ENCODE measurements at places on chromosomes 13 and 19. TPM values are rescaled to one million over a fixed set of nuclear protein-coding genes. Genes with fewer than 3 reads are reported as not detected.
A peak's percentile ranks its signal among the peaks of the same experiment; 100 is the strongest.

DNA sequence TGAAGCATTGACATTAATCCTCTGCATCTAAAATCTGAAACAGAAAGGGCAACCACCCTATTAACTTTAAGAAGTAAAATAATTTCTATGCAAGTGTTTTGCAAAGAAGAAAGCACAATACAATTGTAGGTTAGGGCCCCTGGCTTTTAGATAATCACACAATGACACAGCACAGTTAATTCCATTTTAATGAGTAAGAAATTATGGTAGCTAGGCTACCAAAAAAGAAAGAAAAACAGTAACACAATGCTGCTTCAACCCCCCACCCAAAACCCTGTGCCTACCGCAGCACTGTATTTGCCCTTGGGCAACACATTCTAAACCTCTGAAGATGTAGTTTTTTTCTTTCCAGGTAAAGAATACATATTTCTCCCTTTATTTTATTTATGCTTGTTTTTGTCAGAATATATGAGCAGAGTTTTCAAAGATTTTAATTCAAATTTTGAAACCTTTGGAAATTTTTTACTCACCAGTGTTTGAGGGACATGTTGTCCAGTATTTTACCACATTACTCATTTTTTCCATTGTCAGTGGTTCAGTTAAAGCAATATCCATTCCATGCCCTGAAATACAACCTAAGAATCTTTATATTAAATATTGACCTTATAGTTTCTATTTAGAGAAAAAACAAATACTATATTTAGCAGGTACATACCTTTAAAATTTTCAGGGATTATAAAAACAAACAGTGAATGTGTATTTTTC is 21.1 kb downstream of the SOHLH2 start:
- no peak for DNase-seq
- H3K36me3 ChIP-seq: no peaks in the 10 kb centered on the region
- no peak overlapping the region for H3K27ac ChIP-seq
- H3K27me3 ChIP-seq: no peaks in the 10 kb centered on the region
- H3K4me3 ChIP-seq: no peak overlapping the region

- no peak overlapping the region for H3K4me3 ChIP-seq
- no peaks in the 10 kb centered on the region for H3K4me1 ChIP-seq
- DNase-seq: no peak
- H3K27me3 ChIP-seq: no peaks in the 10 kb centered on the region
- no peak overlapping the region for H3K27ac ChIP-seq
Observed at GRCh38 chr13:73368608-73369007, 309.8 kb downstream of the KLF5 start.

DNA sequence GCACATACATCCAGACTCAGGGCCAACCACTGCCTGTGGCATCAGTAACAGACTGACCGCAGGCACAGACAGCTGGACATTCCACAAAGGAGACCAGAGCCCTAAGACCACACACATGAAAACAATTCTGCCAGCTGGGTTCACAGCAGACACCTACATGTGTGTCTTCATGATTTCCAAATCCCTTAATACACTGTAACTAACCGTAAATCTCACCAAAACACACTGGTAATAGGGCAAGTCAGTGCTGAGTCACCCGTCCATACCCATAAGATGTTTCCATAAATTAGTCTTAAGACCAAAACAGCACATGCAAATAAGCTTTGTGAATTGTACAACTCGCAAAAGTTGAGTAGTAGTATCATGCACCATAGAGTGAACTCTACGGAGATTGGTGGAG is 65.4 kb downstream of the TUBGCP3 start:
- DNase-seq: no peak
- no peak overlapping the region for H3K27ac ChIP-seq
- no peaks in the 10 kb centered on the region for H3K4me1 ChIP-seq

GRCh38 chr13:110555601-110556223 is 5.8 kb downstream of the RAB20 start:
- H3K4me3 ChIP-seq: no peak overlapping the region
- DNase-seq: no peak
- peaks cover 20% of the 10 kb centered on the region for H3K4me1 ChIP-seq
- H3K36me3 ChIP-seq: no peaks in the 10 kb centered on the region

DNA sequence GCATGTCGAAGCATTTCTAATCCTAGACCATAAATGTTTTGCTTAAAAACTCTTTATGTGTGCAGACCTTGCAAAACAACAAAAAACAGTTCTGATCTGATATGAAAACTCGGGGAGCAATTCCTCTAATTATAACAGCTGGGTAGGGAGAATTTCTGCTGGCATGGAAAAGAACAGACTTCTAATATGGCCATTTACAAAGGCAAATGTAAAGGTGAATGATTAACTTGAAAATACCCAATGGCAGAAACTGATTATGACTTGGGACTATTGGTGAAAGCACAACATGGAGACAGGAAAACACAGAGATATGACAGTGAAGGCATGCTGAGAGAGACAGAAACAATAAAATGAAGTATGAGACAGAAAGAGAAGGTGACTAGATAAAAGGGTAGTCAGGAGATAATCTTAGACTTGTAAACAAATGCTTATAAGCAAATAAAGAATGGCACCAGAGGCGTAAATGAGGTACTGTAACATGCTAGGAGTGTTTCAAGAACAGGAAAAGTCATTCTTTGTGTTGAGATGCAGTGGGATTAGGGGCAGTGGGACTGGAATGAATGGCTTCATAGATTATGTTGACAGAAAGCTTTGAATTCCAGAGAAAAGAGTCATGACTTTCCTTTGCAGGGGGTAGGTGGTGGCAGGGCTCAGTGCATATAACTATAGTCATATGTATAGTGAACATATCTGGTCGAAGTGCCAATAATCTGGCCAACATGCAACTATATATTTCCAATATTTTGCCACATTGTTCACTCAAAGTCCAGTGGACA is 393.0 kb downstream of the ITGBL1 start:
- H3K27me3 ChIP-seq: no peaks in the 10 kb centered on the region
- H3K4me3 ChIP-seq: no peak overlapping the region
- no peaks in the 10 kb centered on the region for H3K4me1 ChIP-seq
- no peaks in the 10 kb centered on the region for H3K36me3 ChIP-seq

DNA sequence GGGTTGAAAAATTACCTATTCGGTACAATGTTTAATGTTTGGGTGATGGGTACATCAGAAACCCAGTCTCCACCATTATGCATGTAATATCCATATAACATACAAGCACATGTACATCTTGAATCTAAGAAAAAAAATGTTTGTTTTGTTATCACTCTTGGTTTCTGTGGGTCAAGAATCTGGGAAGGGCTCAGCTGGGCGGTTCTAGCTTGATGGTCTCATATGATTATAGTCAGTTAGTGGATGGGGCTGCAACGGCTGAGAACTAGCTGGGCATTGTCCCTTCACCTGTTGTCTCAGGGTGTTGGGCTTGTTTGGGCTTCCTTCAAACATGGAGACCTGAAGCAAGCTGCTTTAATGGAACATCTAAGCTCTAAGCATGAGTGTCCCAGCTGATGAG is 4.7 kb downstream of the ADGRE3 start:
- DNase-seq: no peak
- no peak overlapping the region for H3K4me3 ChIP-seq
- no peak overlapping the region for H3K27ac ChIP-seq
- H3K36me3 ChIP-seq: no peaks in the 10 kb centered on the region
- peaks cover 52% of the 10 kb centered on the region for H3K4me1 ChIP-seq

GRCh38 chr19:32870981-32871451 is 1.4 kb upstream of the SLC7A9 start:
- H3K27ac ChIP-seq: no peak overlapping the region
- H3K4me1 ChIP-seq: no peaks in the 10 kb centered on the region
- H3K36me3 ChIP-seq: no peaks in the 10 kb centered on the region
- no peaks in the 10 kb centered on the region for H3K27me3 ChIP-seq
- DNase-seq: no peak

DNA sequence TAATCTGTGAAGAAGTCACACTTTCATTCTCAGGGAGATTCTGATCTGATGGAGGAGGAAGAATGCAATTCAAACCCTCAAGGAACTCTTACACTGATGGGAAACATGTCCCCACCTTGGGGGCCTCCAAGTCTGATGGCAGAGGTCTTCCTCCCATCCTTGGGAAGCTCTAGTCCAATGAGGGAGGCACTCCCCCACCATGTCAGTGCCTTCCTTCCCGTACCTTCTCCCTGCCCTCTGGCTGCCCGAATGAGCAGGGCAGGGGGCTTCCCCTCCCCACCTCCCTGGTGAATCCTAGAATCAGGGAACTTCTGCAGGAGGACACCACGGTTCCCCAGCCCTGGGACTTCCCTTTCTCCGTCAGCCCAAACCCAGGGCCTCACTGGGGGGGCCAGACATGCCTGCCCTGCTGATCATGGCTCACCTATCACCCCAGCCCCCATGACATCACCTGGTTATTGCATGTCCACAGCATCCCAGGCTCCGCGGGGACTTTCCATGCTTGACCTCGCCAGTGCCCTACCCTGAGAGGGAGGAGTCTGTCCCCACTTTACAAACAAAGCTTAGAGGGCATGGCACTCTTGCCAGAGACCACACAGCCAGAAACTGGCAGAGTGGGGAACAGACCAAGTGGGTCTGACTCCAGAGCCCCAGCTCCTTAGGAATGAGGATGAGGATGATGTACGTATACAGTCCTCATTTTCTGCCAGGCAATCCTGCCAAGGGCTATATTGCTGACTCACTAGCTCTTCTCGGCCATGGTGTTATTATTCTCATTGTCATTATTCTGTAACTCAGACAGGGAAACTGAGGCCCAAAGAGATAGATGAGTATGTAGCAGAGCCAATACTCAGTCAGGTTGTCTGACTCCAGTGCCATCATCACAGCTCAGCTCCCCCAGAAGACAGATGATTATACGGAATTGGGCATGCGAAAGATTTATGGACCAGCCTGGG is 9.6 kb upstream of the BCL3 start:
- no peaks in the 10 kb centered on the region for H3K27me3 ChIP-seq
- no peak overlapping the region for H3K4me3 ChIP-seq
- no peak for DNase-seq
- H3K27ac ChIP-seq: no peak overlapping the region

- DNase-seq: no peak
- peak overlapping the region; percentile 5 for H3K27ac ChIP-seq
- peaks cover 16% of the 10 kb centered on the region for H3K4me1 ChIP-seq
- H3K4me3 ChIP-seq: peak overlapping the region; percentile 73
Observed at GRCh38 chr19:54792814-54793213, 10.6 kb upstream of the KIR2DL4 start.

DNA sequence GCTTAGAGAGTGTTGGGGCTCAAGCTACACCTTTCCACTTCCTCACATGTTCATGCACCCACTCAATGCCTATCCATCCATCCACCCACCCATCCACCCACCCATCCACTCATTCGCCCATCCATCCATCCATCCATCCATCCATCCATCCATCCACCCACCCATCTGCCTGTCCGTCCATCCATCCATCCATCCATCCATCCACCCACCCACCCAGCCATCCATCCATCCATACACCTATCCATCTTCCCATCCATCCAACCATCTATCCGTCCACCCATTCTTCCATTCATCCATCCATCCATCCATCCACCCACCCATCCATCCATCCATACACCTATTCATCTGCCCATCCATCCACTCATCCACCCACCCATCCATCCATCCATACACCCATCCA is 13.1 kb upstream of the HOMER3 start:
- no peaks in the 10 kb centered on the region for H3K4me1 ChIP-seq
- H3K4me3 ChIP-seq: no peak overlapping the region

DNA sequence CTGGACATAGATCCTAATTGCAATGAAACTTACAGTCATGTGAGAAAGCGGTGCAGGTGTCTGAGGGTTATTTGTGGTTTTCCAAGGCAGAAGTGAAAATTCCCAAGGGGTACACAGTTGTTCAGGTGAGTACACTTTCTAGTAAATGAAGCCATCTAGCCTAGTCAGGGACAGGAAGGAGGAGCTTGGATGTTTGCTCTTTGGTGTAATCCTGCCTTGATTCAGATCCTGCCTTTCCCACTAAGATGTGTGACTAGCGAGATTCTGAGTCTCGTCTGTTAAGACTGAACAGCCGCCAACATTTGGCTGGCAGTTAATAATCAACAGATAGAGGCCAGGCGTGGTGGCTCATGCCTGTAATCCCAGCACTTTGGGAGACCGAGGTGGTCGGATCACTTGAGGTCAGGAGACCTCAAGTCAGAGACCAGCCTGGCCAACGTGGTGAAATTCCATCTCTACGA is 2.5 kb downstream of the RPS9 start:
- H3K27me3 ChIP-seq: no peaks in the 10 kb centered on the region
- peaks cover 76% of the 10 kb centered on the region for H3K36me3 ChIP-seq
- peaks cover 82% of the 10 kb centered on the region for H3K4me1 ChIP-seq
- DNase-seq: no peak
- H3K4me3 ChIP-seq: peak overlapping the region; percentile 100
- H3K27ac ChIP-seq: peak overlapping the region; percentile 24

DNA sequence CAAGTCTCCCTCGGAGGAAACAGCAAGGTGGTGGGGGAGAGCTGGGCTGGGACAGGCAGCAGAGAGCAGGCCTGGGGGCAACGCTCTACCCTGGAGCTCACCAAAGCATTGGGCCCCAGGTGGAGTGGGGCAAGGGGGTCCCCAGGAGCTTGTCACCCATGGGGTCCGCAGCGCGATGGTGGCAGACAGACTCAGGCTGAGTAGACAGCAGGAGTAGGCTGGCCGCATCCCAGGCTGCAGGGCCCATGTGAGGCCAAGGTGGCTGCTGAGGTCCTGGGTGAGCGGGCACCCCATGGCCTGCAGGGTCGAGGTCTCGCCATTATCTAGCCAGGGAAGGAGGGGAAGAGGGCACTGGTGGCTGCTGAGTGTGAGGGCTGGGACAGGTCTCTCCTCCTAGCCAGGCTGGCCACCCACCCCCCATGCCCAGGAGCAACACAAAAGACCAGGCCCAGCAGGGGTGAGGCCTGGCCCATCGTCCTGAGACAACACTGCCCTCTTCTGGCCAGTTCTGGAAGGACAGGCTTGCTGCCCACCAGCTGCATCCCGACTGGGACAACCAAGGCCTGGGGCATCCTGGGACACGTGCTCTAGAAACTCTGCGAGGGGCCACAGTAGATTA is 33.1 kb downstream of the CEBPG start:
- H3K4me3 ChIP-seq: no peak overlapping the region
- H3K27me3 ChIP-seq: no peaks in the 10 kb centered on the region
- H3K27ac ChIP-seq: no peak overlapping the region
- H3K4me1 ChIP-seq: no peaks in the 10 kb centered on the region
- peak; percentile 75 for DNase-seq
- peaks cover 2% of the 10 kb centered on the region for H3K36me3 ChIP-seq

DNA sequence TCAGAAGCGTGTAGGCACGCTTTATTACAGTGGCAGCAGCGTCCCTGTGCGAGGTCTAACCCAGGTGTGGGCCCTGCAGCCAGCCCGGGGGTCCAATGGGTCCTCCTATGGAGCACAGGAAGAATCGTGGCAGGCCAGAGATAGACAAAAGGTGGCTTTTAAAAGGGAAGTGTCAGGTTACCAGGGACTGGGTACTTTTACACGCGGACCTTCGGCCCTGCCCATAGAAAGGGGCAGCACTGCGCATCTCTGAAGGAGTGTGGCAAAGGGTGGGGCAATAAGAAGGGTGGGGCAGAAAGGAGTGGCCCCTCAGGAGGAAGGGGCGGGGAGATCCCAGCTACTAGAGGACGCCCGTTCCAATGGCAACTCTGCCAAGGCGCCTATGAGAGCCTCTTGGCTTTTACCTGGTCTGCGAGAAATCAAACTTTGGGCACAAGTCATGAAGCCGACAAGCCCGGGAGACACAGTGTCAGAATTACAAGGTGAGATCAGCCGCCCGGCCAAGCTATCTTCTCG is 1419.8 kb downstream of the UQCRFS1 start:
- H3K27me3 ChIP-seq: no peaks in the 10 kb centered on the region
- H3K4me1 ChIP-seq: peaks cover 37% of the 10 kb centered on the region
- H3K36me3 ChIP-seq: peaks cover 26% of the 10 kb centered on the region
- peak overlapping the region; percentile 93 for H3K27ac ChIP-seq
- DNase-seq: no peak

FXYD5 gene
- total RNA-seq: 125 TPM

CEACAM19 gene
- not detected for total RNA-seq

CEACAM3 gene
- not detected for total RNA-seq

CNFN gene
- 1.00 TPM for total RNA-seq

SIAH3 gene
- total RNA-seq: not detected

CGB5 gene
- not detected for total RNA-seq

GCDH gene
- total RNA-seq: 73.9 TPM

MATK gene
- total RNA-seq: 4.0 TPM

CYP2A6 gene
- total RNA-seq: not detected
